ENCODE measurements at places on chromosomes 6 and 20. TPM values are rescaled to one million over a fixed set of nuclear protein-coding genes. Genes with fewer than 3 reads are reported as not detected.

- H3K27me3 ChIP-seq = no peaks in the 10 kb centered on the region
- H3K36me3 ChIP-seq = no peaks in the 10 kb centered on the region
- DNase-seq = no peak
- H3K4me3 ChIP-seq = no peak overlapping the region
Measured at GRCh38 chr6:112338166-112338709, 8.9 kb upstream of the RFPL4B start.

- no peaks in the 10 kb centered on the region for H3K36me3 ChIP-seq
- H3K27ac ChIP-seq = no peak overlapping the region
- H3K27me3 ChIP-seq = no peaks in the 10 kb centered on the region
- no peak overlapping the region for H3K4me3 ChIP-seq
Measured at GRCh38 chr6:3835055-3835731, 14.0 kb upstream of the FAM50B start.

GRCh38 chr20:48352628-48353027 is 475.2 kb downstream of the PREX1 start:
- no peak overlapping the region for H3K4me3 ChIP-seq
- no peak overlapping the region for H3K27ac ChIP-seq
- H3K27me3 ChIP-seq = no peaks in the 10 kb centered on the region
- no peaks in the 10 kb centered on the region for H3K36me3 ChIP-seq
- H3K4me1 ChIP-seq = no peaks in the 10 kb centered on the region

GRCh38 chr6:17928514-17929430 is 58.7 kb downstream of the KIF13A start:
- DNase-seq = no peak
- no peak overlapping the region for H3K4me3 ChIP-seq
- H3K27ac ChIP-seq = peak overlapping the region; percentile 64
- H3K27me3 ChIP-seq = no peaks in the 10 kb centered on the region
- H3K36me3 ChIP-seq = no peaks in the 10 kb centered on the region

GRCh38 chr6:18667612-18668011 is 280.5 kb downstream of the RNF144B start:
- no peaks in the 10 kb centered on the region for H3K27me3 ChIP-seq
- no peak overlapping the region for H3K4me3 ChIP-seq
- no peaks in the 10 kb centered on the region for H3K36me3 ChIP-seq
- no peak overlapping the region for H3K27ac ChIP-seq
- DNase-seq = no peak
- no peaks in the 10 kb centered on the region for H3K4me1 ChIP-seq

- no peak overlapping the region for H3K27ac ChIP-seq
- H3K36me3 ChIP-seq = no peaks in the 10 kb centered on the region
- no peak for DNase-seq
- H3K27me3 ChIP-seq = no peaks in the 10 kb centered on the region
- H3K4me1 ChIP-seq = no peaks in the 10 kb centered on the region
Measured at GRCh38 chr6:70811788-70812187, 144.1 kb downstream of the SMAP1 start.

GRCh38 chr20:46626758-46627157 is 24.5 kb downstream of the SLC13A3 start:
- no peak overlapping the region for H3K27ac ChIP-seq
- no peak for DNase-seq
- H3K4me1 ChIP-seq = no peaks in the 10 kb centered on the region
- no peaks in the 10 kb centered on the region for H3K27me3 ChIP-seq

DNA sequence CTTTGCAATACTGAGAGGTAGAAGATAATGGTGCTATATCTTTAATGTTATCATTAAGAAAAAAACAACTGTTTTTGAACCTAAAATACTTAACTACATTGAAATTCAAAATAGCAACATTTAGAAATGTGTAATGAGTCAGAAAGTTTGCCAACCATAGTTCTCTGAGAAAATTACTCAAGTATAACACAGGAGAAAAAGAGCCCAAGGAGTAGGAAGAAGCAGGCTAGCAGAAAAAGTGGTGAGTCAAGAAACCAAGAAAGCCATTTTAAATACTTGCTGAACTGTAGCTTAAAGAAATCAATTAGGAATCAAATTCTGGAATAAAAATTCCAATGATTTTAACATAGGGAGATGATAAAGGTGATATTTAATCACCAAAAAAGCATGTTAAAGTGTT is 181.0 kb upstream of the RSPO3 start:
- no peak for DNase-seq
- H3K4me1 ChIP-seq = no peaks in the 10 kb centered on the region
- H3K4me3 ChIP-seq = no peak overlapping the region
- H3K27me3 ChIP-seq = no peaks in the 10 kb centered on the region
- no peak overlapping the region for H3K27ac ChIP-seq

The ZFP57 gene
- 0.14 TPM for total RNA-seq

The MAP7 gene
- 23.4 TPM for total RNA-seq
